ENCODE measurements at places on chromosomes 3 and 15.

DNA sequence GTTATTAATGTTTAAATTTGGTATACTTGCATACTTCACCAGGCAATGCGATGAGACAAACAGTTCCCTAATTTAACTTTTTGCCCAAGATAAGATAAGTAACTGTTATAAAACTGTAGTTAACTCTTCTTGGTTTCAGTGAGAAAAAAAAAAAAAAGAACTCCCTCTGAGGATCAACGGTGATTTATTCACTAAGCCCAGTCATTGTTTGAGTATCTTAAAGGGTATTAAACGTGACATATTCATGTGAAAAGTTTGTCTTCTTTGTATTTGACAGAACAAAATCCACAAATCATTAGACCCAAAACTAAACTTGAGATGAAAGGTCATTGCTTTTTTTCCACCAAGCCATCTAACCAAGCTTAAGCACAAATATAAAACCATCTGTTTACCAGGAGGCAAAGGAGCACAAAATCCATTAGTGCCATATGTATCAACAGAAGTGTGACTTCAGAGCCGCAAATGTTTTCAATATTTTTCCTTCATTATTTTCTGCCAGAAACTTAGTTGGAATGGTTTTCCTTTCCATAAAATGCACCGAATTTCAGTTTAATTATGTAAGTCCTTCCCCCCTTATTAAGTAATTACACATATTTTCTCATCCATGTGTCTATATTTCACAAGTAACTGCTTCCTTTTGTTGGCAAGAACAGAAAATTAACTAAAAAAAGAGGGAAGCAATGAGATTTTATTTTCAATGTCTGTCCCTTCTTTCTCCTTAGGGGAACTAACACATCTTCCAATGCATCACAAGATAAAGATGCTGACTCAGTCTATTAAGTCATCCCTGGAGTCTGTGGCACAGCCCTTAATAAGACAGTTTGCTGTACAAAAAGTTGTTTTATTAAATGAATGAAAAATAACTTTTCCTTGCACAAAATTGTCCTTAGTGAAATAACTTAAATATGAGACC is 92.2 kb upstream of the RAP2B start:
- no peak for DNase-seq

DNA sequence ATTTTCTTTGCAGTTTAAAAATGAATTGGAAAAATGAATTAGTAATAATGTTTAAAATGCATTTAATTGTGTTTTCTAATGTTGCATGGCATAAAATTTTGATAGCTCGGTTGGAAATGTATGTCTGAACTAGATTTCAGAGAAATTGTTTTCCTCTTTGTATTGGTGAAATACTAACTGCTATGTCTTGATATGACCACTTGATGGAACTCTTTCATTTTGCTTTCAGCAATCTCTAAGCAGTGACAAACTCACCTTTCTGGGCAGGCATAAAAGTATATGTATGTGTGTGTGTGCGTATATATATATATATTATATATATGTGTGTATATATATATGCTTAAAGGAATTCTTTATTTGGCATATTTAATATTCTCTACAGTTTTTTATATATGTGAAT is 239.3 kb upstream of the ZNF717 start:
- no peak for DNase-seq

- DNase-seq, result no peak
Observed at GRCh38 chr15:33310481-33311311, at the start of gene RYR3. Gene RYR3 (plus strand): TSS chr15:33310967. CDS start chr15:33311046, 79 bp downstream.

DNA sequence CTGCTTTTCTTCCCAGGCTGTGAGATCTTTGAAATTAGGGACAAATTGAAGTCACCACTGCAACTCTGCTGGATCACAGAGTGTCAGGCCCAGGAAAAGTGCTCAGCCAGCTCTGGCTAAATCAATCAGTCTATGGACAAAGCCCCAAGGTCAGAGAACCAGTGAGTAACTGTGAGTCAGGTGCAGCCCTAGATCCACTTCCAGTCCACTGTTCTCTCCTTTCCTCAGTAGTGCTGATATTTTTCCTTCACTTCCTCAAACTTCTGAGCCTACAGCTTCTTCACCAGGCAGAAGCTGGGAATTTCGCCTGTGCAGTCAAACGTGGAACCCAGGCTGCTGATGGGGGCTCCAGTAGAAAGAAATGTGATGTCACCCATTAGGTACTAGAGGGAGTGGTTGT is 75.1 kb upstream of the TRIM42 start:
- no peak for DNase-seq

DNA sequence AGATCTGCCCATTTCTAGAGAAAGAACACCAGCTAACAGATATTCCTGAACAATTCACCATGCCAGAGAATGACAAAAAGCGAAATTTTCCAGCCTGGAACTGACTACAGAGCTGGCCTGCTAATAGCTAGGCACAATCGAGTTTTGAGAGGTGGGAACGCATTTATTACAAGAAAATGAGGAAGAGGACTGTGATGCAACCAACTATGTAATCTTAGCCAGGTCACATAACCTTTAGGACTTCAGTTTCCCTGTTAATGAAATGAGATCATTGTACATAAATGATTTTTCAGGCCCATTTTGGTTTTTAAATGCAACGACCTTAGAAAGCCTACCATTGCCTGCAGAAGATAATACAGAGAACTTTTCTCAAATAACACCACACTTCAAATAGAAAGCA is 72.1 kb upstream of the SETMAR start:
- no peak for DNase-seq

DNA sequence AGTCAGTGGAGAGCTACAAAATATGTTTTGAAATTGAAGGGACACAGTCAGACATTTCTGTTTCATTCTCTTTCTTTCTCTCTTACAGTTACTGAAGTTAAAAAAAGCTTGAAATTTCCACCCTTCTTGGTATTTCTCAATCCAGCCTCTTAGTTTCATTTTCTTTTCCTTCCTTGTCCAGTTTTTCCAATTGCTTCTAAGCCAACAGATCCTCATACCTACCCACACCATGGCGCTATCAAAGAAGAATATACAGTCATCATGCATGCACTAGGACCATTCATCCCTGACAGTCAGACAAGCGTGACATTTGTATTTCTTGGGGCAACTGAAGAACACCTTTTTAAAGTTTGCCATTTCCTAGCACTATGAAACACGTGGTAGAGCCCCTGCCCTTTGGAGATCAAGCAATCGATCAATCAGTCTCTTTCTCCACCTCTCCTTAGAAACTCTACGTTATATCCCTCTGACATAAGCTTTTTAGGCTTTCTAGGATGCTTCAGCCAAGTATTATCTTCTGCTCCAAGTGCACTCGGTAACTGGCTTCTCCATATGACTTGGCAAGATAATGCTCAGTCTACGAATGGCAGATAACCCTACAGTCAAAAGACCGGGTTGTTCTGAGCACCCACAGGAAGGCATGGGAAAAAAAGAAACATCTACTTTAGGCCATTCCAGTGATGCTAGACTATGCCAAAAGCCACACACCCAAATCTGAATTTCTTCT is 65.4 kb downstream of the FBN1 start:
- DNase-seq, result no peak

DNA sequence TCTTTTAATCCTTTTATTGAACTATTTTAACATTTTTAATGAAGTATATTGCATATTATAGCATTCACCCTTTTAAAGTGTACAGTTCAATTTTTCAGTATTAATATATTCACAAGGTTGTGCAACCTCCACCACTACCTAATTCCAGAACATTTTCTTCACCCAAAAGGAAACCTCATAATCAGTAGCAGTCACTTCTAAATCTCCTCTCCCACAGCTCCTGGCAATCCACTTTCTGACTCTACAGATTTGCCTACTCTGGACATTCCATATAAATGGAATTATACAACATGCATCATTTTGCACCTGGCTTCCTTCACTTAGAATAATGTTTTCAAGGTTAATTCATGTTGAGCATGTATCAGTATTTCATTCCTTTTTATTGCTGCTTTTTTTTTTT is 55.0 kb upstream of the HRH1 start:
- DNase-seq, result no peak

GRCh38 chr15:75693501-75694240 is 19.0 kb downstream of the CSPG4 start:
- DNase-seq, result no peak

DNA sequence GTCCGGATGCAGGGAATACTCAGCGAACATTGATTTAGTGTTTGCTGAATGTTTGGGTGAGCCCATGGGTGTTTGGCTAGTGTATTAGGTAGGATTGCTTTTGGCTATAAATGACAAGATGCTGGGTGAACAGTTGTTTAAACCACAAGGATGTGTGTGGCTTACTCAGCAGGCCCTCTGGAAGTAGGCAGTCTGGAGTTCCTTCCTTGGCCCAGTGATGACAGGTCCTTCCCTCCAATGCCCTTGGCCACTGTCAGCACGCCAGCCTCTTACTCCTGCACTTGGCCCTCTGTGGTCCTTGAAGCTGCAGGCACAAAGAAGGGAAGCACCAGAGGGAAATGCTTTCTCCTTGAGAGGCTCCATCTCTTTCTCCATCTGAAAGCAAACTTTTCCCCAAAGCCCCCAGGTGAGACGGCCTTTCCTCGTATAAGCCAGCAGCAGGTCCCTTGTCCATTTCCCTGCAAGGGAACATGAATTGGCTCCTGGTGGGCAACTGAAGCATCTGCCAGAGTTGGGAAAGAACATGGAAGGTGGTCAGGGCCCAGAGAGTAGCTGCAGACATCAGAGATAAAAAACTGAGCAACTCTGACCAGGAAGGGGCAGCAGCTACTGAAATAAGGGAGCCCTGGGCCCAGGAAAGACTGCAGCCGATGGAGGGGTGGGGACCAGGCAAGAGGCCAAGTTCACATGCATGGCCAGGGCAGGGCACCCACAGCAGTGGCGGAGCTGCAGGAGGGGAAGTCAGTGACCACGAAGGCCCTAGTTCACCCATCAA is 105.0 kb downstream of the TPRA1 start:
- no peak for DNase-seq

GRCh38 chr3:128590948-128591347 is 59.7 kb downstream of the RPN1 start:
- no peak for DNase-seq

- DNase-seq, result no peak
Observed at GRCh38 chr15:32855942-32856341, 138.1 kb downstream of the GREM1 start.

GRCh38 chr15:45521596-45522327 is 793 bp downstream of the SLC30A4 start:
- no peak for DNase-seq

- DNase-seq, result no peak
Observed at GRCh38 chr3:171890398-171890797, 47.2 kb downstream of the TMEM212 start.

DNA sequence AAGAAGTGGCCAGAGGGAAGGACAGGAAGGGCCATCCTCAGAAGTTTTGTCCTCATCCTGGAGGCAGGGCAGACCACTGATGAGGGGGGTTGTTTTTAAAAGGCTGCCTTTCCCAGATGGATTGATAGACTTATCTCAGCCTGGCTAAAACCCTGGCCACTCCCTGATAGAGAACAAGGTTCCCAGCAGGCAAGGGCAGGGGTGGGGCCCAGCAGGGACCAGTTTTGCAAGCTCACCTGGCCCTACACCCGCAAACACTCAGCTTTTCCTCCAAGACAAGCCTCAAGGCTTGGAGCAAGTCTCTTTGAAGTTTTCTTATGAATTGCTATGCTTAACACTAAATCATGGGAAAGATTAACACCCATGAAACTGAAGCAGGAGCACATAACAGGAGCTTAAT is 9.1 kb downstream of the LIPC start:
- no peak for DNase-seq

DNA sequence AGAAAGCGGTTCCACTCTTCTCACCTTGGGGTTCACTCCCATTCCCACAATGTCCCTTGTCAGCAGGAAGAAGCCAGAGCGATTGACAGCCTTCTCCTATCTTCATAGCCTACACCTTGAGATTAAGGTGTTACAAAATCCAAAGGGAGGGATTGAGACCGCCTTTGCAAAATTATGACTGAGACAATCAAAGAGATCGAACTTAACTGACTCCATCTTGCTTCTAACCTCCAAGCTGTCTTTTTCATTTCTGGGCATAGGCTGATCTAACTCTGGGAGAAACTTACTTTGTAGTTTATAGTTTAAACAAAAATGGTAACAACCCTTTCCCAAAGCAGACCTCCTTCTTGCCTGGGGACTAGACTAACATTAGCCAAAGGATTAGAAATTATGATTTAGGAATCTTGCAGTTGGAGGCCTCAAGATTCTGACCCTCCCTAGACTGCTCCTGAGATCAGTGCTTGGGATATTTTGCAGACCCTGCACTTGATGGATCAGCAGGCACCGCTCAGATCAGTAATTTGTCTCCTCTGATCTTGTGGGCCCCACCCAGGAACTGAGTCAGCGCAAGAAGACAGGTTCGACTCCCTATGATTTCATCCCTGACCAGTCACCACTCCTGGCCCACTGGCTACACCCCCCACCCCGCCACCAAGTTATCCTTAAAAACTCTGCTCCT is 40.0 kb downstream of the PAQR5 start:
- DNase-seq, result no peak

DNA sequence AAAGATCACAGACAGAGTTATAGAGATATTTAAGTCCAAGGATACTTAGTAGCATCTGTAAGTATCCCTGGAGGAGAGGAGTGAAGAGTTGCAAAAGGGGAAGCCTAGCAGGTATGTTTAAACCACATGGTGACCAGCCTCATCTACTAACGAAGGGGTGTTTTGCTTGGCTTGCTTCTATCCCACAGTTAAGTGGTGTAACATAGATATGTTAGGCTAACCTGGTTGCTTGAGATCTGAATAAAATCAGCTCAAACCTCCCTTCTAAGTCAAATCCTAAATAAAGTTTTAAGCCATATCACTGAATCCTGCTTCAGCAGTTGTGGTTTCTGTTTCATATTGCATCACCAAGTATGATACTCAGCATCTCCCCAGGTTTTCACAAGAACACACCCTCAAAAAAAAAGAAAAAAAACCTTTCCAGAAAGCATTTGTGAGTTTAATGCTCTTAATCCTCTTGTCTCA is 880.2 kb downstream of the ROBO1 start:
- DNase-seq, result no peak

DNA sequence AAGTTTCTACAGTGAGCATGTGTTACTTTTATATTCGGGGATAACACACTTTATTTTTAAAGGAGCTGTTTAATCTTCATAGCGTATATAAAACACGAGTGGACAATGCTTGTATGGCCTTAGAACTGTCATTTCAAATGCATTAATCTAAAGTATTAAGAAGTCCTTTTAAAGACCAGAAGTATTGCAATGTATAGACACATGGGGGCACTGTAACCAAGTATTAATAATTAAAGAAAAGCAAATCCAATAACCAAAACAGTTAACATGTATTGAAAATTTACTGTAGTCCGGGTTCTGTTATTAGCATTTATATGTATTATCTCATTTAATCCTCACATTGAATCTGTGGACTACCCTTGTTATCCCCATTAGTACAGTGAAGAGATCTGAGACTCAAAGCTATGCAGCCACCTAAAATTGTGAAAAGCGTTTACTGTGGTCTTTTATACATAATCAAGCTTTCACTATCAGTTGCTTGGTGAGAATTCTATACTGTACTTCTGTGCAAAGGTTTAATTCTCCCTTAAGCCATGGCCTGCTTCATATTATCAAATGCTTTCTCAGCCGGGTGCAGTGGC is 10.1 kb downstream of the ARL14 start:
- DNase-seq, result no peak
